ENCODE measurements at places on chromosomes 4 and X.

DNA sequence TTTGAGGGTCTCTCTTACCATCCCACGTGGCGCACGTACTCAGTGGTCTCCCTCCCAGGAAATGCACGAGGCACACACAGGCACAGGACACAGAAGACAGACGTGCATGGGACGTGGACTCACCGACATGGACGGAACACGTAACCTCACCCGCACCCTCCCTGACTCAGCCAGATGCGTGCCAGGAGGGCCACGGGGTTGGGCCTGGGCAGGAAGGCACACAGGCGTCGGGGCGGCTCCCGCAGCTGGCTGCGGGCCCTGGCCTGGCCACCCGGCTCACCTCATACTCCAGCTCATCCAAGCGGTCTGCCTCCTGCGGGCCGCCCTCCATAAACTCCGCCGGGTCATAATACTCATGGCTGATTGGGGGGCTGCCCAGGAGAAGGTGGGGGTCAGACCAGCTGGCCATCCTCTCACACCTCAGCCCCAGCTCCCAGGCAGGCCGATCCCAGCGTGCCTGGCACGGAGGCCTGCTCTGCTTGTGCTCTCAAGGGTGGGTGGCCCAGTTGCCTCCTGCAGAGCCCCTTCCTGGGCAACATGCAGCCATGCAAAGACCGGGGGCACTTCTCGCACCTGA is 12.6 kb downstream of the SSR4 start:
- no peak for DNase-seq

DNA sequence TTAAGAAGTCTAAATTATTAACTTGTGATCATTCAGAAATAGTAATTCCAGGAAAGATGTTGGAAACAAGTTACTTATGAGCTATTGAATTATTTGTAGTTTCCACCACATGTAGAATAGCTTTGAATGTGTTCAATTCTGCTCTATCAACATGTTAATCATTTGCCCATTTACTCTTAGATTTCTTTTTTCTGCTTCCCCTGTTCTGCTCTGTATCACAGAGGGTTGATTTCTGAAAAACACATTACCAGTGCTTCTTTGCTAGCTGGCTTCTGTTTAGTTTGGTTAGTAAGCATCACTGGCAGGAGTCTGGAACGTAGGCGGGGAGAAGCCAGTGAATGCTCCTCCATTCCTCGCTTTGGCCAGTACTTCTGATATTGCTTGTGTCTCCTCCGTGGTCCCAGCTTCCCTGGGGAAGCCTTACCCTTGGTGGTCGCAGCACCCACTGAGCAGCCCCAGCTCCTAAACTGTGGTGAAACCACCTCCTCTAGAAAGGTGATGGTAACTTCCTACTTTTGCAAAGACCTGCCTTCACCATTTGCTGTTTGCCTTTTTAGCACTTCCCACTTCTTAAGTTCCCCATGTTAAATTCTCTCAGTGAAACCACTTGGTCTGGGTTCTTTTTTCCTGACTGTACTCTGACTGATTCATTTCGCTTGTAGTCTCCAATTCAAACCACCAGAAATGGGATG is 40.3 kb upstream of the GALNT7 start:
- no peak for DNase-seq

DNA sequence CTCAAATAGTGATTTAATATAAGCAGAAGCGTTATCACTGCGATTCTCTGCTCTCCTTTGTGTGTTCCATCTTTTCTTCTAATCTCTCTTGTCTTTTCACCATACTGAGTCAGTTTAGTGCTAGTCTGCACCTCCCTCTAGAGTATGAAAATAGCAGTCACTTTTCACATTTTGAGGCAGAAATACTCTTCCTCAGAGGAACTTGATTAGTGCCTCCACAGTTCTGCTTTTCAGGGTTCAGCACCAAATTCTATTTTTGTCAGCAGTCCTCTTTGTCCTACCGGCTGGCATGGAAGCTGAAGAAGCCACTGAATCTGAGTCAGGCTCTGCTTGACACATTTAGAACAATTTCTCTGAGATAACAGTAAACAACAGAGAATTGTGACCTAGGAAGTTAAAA is 49.7 kb upstream of the ANKRD17 start:
- no peak for DNase-seq

DNA sequence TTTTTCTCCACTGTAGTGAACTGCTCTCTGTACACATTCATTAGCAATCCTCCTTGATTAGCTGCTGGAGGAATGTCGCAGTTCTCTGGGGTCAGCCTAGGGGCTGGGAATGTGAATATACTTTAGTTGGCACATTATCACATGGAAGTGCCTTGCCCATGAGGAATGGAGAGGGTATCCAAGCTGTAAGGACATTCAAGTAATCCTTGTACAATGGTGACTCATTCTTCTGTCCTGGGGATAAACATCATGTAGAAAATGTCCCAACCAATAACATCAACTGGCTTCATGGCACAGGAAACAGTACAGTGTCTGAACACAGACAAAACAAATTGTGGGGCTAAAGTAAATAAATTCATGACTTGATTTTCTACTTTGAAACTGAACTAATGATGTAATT is 147.1 kb downstream of the GLRA2 start:
- DNase-seq, result no peak

DNA sequence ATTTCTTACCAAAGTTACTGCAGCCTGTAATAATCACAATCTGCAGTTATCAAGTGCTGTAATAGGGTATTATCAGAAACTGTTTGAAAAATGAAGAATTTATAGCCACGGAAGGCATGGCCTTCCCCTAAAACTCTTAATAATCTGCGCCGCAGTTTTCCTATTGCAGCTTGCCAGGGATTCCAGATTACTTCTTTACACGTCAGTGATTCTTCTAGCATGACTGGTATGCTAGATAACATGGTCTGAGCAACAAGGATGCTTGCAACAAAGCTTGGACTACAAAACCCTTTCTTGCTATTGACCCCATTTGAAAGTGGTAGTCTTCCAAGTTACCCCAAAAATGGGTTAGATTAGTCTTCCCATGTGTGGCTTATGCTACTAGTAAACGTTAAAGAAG is 47.2 kb upstream of the GK2 start:
- no peak for DNase-seq

GRCh38 chr4:121824171-121824527 is 466 bp upstream of the CCNA2 start:
- DNase-seq, result no peak

GRCh38 chr4:73776321-73776729 is 36.0 kb downstream of the CXCL8 start:
- DNase-seq, result peak; percentile 1

- no peak for DNase-seq
Observed at GRCh38 chr4:8846826-8847225, 24.8 kb downstream of the HMX1 start.
